ENCODE measurements at places on chromosomes 3 and 15.

- no peak for DNase-seq
Observed at GRCh38 chr3:11661052-11661656, 17.4 kb upstream of the VGLL4 start.

- no peak for DNase-seq
Observed at GRCh38 chr15:47846128-47846868, 129.0 kb downstream of the SEMA6D start.

- no peak for DNase-seq
Observed at GRCh38 chr3:113339616-113340244, 101.6 kb downstream of the CFAP44 start.

GRCh38 chr3:158452334-158452733 lies 118.7 kb upstream of the MLF1 start:
- no peak for DNase-seq

GRCh38 chr3:120741837-120742197 lies 499 bp downstream of the RABL3 start:
- DNase-seq: no peak

Data from stimulated activated CD8-positive, alpha-beta memory T cell treated with anti-CD3 and anti-CD28 coated beads, Interleukin-4, amount 100 ng/mL, for 1 hour (primary cell).